ENCODE measurements at places on chromosomes 3 and 15.

- no peak overlapping the region for H3K4me3 ChIP-seq
- peaks cover 6% of the 10 kb centered on the region for H3K36me3 ChIP-seq
- DNase-seq = no peak
- H3K27me3 ChIP-seq = no peaks in the 10 kb centered on the region
- H3K4me1 ChIP-seq = no peaks in the 10 kb centered on the region
Observed at GRCh38 chr3:123168122-123168521, 33.6 kb upstream of the SEC22A start.

DNA sequence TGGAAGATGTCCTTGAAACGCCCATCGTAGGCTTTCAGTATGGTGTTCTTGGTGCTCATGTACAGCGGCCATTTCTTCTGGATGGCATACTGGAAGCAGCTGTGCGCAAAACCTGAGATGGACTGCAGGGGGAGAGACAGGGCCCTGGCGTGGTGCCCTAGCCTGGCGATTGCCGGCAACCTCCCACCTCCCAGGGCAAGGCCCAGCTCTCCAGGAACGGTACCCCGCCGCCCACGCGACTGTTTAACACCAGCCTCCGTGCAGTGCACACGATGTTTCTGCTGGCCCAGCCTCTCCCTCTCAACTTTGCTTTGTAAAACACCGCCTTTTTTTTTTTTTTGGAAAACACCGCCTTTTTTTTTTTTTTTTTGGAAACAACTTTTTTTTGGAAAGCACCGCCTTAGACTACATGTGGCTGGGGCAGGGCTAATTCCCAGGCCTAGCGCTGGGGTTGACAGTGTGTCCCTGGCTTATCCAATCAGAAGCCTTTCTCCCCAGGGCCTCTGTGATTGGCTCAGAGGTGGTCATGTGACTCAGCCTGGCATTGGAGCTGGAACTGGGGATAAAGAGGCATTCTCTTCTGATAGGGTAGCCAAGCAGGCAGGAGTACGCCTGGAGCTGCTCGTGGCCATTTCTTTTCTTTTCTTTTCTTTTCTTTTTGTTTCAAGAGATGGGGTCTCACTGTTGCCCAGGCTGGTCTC lies 14.7 kb downstream of the IDH2 start:
- no peaks in the 10 kb centered on the region for H3K4me1 ChIP-seq
- H3K27me3 ChIP-seq = no peaks in the 10 kb centered on the region
- H3K4me3 ChIP-seq = no peak overlapping the region

GRCh38 chr15:88912500-88912921 lies 668 bp downstream of the MFGE8 start:
- H3K4me1 ChIP-seq = peaks cover 10% of the 10 kb centered on the region
- DNase-seq = peak; percentile 49
- peak overlapping the region; percentile 71 for H3K27ac ChIP-seq
- H3K27me3 ChIP-seq = no peaks in the 10 kb centered on the region

GRCh38 chr15:31434588-31435260 lies 108.1 kb downstream of the KLF13 start:
- no peaks in the 10 kb centered on the region for H3K36me3 ChIP-seq
- H3K27ac ChIP-seq = peak overlapping the region; percentile 90
- peak; percentile 72 for DNase-seq
- H3K4me1 ChIP-seq = peaks cover 15% of the 10 kb centered on the region

GRCh38 chr15:33915571-33916407 lies 52.5 kb upstream of the CHRM5 start:
- no peaks in the 10 kb centered on the region for H3K27me3 ChIP-seq
- no peaks in the 10 kb centered on the region for H3K36me3 ChIP-seq
- H3K4me3 ChIP-seq = no peak overlapping the region

GRCh38 chr15:33149919-33150318 lies 44.6 kb downstream of the FMN1 start:
- no peaks in the 10 kb centered on the region for H3K27me3 ChIP-seq
- H3K4me1 ChIP-seq = no peaks in the 10 kb centered on the region
- no peaks in the 10 kb centered on the region for H3K36me3 ChIP-seq

- H3K36me3 ChIP-seq = no peaks in the 10 kb centered on the region
- H3K27ac ChIP-seq = no peak overlapping the region
- no peak for DNase-seq
- peaks cover 13% of the 10 kb centered on the region for H3K4me1 ChIP-seq
Observed at GRCh38 chr3:56986347-56986746, 74.1 kb upstream of the SPATA12 start.

GRCh38 chr3:17039594-17039993 lies 154.8 kb downstream of the PLCL2 start:
- no peak overlapping the region for H3K27ac ChIP-seq
- H3K36me3 ChIP-seq = no peaks in the 10 kb centered on the region
- peak; percentile 66 for DNase-seq
- no peak overlapping the region for H3K4me3 ChIP-seq
- no peaks in the 10 kb centered on the region for H3K27me3 ChIP-seq
- H3K4me1 ChIP-seq = no peaks in the 10 kb centered on the region

DNA sequence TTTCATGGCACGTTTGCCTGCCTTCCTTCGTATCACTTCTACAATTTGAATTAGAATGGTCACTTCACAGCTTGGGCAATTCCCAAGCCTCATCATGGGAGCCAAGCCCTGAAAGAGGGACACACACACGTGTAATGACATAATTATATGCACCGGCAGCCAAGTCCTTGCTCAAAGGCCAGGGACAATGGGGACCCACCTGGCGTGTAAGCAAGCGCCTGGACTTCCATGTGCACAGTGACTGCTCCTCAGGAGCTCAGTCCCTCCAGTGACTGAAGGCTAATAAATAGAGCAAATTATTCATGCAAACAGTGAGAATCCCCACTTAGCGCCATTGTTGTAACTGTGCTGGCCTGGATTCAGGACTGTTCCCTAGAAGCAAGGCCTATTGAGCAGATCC lies 115.1 kb downstream of the DNAJB8 start:
- peaks cover 8% of the 10 kb centered on the region for H3K4me1 ChIP-seq
- H3K27me3 ChIP-seq = no peaks in the 10 kb centered on the region
- no peak overlapping the region for H3K27ac ChIP-seq
- no peak overlapping the region for H3K4me3 ChIP-seq
- DNase-seq = no peak

- peak overlapping the region; percentile 72 for H3K27ac ChIP-seq
- peaks cover 12% of the 10 kb centered on the region for H3K4me1 ChIP-seq
- no peaks in the 10 kb centered on the region for H3K36me3 ChIP-seq
- H3K4me3 ChIP-seq = no peak overlapping the region
- H3K27me3 ChIP-seq = peaks cover 6% of the 10 kb centered on the region
Observed at GRCh38 chr3:12750223-12750622, 8.8 kb downstream of the TMEM40 start.

GRCh38 chr3:141147657-141148056 lies 84.0 kb upstream of the PXYLP1 start:
- H3K27me3 ChIP-seq = no peaks in the 10 kb centered on the region
- H3K4me1 ChIP-seq = no peaks in the 10 kb centered on the region
- no peak overlapping the region for H3K4me3 ChIP-seq
- no peak for DNase-seq

DNA sequence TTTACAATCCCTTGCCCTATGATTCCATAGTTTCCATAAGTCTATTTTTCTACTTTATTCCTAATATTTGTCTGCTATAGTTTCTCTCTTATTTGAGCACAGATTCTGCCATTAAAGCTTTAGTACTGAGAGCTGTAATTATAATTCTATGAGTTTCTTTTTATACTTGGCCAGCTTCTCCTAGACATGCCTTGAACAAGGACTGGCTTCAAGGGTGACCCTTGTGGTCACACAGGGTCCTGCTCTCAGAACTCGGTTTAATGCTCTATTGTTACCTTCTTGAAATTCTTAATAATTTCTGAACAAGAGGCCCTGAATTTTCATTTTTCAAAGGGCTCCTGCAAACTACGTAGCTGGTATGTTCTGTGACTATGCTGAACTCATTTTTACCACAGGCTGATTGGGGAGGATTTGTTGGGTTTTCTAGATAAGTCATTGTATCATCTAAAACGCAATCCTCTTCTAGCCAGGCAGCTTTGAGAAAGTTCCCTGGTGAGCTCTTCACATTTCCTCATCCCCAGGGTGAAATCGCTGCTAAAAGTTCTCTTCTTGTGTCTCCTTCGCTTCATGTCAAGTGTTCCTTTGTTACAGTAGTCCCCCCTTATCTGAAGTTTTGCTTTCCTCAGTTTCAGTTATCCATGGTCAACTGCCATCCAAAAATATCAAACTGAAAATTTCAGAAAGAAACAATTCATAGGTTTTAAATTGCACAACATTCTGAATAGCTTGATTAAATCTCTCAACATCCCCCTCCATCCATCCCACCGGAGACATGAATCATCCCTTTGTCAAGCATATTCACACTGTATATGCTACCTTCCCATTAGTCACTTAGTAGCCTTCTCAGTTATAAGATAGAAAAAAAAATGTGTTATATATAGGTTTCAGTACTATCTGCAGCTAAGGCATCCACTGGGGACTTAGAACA lies 12.6 kb upstream of the PLCL2 start:
- no peaks in the 10 kb centered on the region for H3K27me3 ChIP-seq
- no peaks in the 10 kb centered on the region for H3K36me3 ChIP-seq
- no peak overlapping the region for H3K4me3 ChIP-seq
- H3K4me1 ChIP-seq = no peaks in the 10 kb centered on the region
- no peak for DNase-seq

DNA sequence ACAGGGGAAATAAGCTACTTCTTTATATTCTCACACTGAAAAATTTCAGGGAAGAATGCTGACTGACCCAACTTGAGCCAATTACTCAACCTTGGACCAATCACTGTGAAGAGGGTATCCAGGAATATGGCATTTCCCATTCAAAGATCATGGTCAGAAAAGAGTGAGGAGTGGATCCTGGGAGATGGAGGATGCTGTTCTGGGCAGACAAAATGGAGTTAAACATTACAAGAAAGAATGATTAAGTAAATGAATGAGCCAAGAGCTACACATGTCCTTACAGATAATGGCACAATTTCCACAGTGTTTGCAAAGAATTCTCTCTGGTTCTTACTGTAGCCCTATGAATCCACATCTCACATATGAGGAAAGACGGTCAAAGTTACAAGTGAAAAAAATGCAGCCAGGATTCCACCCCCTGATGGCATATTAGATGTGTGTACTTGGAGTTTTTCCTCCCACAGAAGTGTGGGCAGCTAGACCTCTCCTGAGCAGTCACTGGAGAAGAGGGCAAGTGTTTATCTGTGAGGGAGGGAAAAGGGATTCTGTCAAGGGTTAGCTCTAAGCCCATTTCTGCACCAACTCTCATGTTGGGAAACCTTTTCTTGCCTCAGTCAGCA lies 33.8 kb downstream of the AMOTL2 start:
- no peaks in the 10 kb centered on the region for H3K36me3 ChIP-seq
- no peaks in the 10 kb centered on the region for H3K27me3 ChIP-seq
- DNase-seq = no peak
- H3K4me3 ChIP-seq = no peak overlapping the region

GRCh38 chr3:111812701-111813100 lies 46.4 kb upstream of the PHLDB2 start:
- H3K4me3 ChIP-seq = no peak overlapping the region
- no peak overlapping the region for H3K27ac ChIP-seq
- H3K27me3 ChIP-seq = no peaks in the 10 kb centered on the region
- H3K36me3 ChIP-seq = no peaks in the 10 kb centered on the region
- peaks cover 11% of the 10 kb centered on the region for H3K4me1 ChIP-seq
- DNase-seq = no peak

DNA sequence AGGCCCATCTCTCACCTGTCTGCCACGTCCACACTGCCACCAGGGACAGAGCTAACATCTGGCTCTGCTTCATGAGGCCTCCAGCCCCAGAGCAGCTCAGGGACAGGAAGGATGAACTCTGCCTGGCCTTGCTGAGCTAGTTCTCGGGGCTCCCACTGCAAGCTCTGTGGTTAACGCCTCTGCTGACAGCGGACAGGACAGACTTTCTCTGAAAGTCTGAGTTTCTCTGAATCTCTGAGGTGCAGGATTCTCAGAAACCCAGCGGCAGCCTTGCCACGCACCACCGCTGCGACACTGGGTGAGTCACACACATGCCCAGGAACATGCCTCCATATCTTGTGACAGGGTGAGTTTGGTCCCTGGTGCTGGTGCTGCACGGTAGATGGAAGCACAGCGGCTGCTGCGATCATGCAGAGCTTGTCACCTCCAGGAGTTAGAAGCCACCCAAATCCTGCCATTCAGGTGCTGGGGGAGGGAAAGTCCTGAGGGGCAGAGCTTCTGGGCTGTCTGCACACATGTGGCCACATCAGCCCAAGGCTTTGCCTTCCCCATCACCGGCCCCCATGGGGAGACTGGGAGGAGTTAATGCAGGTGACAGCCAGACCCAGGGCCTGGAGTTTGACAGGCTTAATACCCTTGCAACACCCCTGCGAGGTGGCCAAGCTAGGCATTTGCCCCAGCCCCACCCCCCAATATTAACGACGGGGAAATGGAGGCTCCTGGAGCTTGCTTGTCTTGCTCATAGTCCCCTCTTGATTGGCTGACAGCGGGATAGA lies 267.0 kb downstream of the PLCL2 start:
- H3K4me3 ChIP-seq = no peak overlapping the region
- H3K4me1 ChIP-seq = no peaks in the 10 kb centered on the region
- H3K27ac ChIP-seq = no peak overlapping the region
- no peaks in the 10 kb centered on the region for H3K27me3 ChIP-seq

GRCh38 chr3:105647047-105647446 lies 221.8 kb downstream of the CBLB start:
- H3K27ac ChIP-seq = no peak overlapping the region
- H3K36me3 ChIP-seq = no peaks in the 10 kb centered on the region
- peak; percentile 93 for DNase-seq
- no peak overlapping the region for H3K4me3 ChIP-seq

- DNase-seq = peak; percentile 48
- H3K27me3 ChIP-seq = no peaks in the 10 kb centered on the region
- H3K4me1 ChIP-seq = no peaks in the 10 kb centered on the region
Observed at GRCh38 chr15:89129123-89129815, 41.0 kb downstream of the ABHD2 start.

GRCh38 chr15:50315814-50316630 lies 39.0 kb downstream of the GABPB1 start:
- no peaks in the 10 kb centered on the region for H3K4me1 ChIP-seq
- no peaks in the 10 kb centered on the region for H3K27me3 ChIP-seq
- H3K27ac ChIP-seq = no peak overlapping the region
- H3K36me3 ChIP-seq = no peaks in the 10 kb centered on the region
- H3K4me3 ChIP-seq = no peak overlapping the region
- peak; percentile 79 for DNase-seq

DNA sequence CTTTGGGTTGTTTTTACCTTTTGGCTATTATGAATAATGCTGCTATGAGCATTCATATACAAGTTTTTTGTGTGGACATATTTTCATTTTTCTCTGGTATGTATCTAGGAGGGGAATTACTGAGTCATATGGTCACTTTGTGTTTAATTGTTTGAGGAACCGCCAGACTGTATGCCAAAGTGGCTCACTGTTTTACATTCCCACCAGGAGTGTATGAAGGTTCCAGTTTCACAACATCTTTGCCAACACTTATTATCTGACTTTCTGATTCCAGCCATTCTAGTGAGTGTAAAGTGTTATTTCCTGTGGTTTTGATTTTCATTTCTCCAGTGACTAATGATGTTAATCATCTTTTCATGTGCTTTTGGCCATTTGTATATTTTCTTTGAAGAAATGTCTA lies 51.8 kb downstream of the CMTM7 start:
- H3K4me3 ChIP-seq = no peak overlapping the region
- no peaks in the 10 kb centered on the region for H3K27me3 ChIP-seq
- peak; percentile 94 for DNase-seq
- H3K36me3 ChIP-seq = no peaks in the 10 kb centered on the region
- no peak overlapping the region for H3K27ac ChIP-seq
- H3K4me1 ChIP-seq = no peaks in the 10 kb centered on the region

All from fibroblast of lung (primary cell).